Endodermal cell (in vitro differentiated cells): ENCODE measurements at places on chromosomes 11 and 22. TPM values are rescaled to one million over a fixed set of nuclear protein-coding genes. Genes with fewer than 3 reads are reported as not detected.

OPCML gene
- total RNA-seq = 0.49 to 1.2 TPM in 2 of 3 replicates, not detected in the other

AIFM3 gene
- total RNA-seq = 1.3 and 1.8 TPM in 2 replicates

GRCh38 chr22:50190941-50191741, 5.4 kb downstream of the TRABD start:
- DNase-seq = no peak

GRCh38 chr11:83720675-83721074, 434.5 kb upstream of the CCDC90B start:
- DNase-seq = peak; percentile 73

DNA sequence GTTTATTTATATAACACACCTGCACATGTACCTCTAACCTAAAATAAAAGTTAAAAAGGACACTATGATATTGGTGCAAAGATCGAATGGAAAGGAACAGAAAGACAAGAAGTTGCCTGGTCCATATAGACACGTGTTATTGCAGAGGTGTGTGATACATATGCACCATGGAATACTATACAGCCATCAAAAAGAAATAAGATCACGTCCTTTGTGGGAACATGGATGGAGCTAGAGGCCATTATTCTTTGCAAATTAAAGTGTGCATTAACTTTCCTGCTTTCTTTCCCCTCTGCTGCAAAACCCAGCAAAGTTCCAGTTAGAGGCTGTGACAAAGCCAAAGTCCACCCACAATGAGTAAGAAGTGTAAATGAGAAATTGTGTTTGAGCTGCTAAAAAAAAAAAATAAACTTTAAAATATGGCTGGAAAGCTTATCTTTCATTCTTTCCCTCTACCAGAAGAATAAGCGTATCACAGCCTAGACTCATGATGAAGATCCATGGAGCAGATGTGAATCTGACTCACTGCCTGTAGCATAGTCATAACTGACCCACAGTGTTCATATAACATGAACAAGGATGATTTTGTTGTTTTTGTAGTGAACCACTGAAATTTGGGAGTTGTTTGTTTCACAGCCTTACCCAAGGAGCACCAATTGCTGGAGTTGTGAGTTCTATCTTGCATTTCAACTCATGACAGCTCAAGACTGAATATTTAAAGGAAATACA, 9.6 kb downstream of the OR52K1 start:
- no peak for DNase-seq
